Type B pancreatic cell (in vitro differentiated cells): ENCODE measurements at places on chromosomes 2 and 18.
A peak's percentile ranks its signal among the peaks of the same experiment; 100 is the strongest.

DNA sequence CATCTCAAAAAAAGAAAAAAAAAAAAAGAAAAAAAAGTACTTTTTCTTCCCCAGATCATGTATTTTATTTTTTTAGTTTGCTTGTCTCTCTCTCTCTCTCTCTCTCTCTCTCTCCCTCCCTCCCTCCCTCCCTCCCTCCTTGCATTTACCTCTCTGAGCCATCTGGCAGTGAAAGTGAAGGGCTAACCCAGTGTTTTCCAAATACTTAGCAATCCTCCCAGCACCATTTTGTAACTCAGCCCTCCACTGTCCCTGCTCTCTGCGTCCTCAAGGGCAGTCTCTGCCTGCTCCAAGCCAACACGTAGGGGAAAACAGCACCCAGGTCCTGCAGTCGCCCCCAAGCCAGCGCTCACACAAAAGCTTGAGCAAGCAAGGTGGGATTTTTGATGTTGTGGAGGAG, 19.6 kb upstream of the TEX44 start:
- no peak for DNase-seq

GRCh38 chr2:205130111-205130829, 552.0 kb upstream of the NRP2 start:
- no peak for DNase-seq

GRCh38 chr2:33371304-33372090, 105.0 kb upstream of the RASGRP3 start:
- DNase-seq: no peak

DNA sequence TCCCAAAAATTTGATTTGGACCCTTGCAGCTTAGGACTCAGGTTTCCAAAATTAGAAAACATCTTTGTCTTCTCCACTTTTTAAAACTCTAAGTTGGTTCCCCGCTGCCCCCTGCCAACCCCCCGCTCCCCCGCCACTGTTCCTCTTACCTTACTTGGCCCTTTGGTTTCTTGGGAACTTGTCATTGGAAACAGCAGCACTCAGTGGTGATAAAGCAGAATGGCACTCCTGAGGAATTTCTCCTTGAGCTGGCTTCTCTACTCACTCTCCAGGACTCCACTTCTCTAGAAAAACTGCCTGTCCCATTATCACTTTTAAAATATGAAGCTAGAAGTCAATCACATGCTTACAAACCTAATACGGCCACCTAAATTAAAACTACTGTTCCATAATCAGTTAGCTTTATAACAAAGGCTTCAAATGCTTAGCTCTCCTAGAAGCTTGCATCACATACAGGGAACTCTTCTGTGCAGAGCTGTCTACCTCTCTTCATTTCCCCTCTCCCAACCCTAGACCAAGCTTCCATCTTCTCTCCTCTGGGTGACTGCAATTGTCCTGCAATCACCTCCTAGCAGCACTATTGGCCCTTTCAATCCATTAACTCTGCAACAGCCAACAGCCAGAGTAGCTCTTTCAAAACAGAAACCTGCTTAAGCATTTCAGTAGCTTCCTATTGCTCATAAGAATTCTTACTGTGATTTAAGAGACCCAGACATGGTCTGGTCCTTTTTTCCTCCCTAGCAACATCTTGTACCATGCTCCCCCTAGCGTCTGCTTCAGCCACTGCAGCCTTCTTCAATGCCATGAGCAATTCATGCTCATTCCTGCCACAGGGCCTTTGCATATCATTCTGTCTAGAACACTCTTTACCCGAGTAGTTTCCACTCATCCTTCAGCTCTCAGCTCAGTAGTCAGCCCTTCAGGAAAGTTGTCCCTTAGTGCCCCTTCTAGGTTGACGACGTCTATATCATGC, 15.2 kb upstream of the PLEKHM3 start:
- DNase-seq: no peak

DNA sequence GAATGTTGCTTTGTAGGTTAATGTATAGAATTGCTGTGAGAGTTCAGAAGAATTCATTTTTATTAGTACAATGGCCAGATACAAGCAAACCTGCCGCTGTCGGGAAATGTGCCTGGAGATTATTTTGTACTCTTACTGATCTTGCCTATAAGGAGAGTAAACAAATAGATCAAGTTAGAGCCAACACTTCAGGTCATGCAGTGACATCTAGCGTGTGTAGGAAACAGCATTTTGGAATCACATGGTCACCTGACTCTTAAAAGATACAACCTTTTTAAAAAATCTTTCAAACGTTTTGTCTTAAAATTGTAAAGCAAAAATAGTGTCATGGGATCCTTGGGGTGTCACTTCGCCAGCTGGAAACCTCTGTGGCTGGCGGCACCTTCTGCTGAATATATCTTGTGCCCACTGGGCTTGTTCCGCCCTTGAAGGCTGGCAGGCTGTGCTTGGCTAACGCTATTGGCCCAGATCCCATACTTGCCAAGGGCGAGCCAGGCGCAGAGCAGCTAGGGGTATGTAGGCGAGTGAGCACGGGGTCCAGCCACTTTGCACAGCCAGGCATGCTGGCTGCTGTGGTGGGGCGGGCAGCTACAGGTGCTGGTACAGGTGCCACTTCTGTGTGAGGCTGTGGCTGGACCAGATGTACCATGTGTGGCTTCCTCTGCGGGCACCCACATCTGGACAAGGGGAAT, 19.5 kb upstream of the RPRM start:
- no peak for DNase-seq

DNA sequence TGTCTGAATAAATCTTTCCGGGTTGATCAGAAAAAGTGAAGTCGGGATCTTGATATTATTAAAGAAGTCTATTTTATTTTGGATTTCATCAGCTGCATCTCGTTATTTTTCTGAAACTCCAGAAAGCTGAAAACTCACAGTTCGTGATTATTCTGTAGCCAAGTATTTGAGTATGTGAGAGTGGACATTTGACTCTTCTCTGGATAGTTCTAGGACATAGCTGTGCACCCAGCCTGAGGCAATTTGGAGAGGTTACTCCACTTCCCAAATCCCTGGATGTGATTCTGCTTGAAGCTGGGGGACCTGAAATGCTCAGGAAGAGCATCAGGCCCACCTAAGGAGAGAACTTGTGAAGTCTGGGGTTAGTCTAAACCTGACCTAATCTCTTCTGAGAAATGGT, 117.6 kb upstream of the PID1 start:
- DNase-seq: no peak

DNA sequence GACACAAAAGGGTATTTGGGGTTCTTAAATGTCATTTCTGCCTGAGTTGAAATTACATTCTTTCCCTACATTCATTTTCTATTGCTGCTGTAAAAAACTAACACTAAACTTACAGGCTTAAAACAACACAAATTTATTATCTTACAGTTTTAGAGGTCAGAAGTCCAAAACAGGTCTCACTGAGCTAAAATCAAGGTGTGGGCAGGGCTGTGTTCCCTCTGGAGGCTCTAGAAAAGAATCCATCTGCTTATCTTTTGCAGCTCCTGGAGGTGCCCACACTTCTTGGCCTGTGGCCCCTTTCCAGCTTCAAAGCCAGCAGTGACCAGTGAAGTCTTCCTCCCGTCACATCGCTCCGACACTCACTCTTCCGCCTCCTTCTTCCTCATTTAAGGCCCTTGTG, 23.2 kb upstream of the SLC1A4 start:
- no peak for DNase-seq

GRCh38 chr18:47756364-47757016, 174.0 kb downstream of the SMAD2 start:
- DNase-seq: peak; percentile 76

DNA sequence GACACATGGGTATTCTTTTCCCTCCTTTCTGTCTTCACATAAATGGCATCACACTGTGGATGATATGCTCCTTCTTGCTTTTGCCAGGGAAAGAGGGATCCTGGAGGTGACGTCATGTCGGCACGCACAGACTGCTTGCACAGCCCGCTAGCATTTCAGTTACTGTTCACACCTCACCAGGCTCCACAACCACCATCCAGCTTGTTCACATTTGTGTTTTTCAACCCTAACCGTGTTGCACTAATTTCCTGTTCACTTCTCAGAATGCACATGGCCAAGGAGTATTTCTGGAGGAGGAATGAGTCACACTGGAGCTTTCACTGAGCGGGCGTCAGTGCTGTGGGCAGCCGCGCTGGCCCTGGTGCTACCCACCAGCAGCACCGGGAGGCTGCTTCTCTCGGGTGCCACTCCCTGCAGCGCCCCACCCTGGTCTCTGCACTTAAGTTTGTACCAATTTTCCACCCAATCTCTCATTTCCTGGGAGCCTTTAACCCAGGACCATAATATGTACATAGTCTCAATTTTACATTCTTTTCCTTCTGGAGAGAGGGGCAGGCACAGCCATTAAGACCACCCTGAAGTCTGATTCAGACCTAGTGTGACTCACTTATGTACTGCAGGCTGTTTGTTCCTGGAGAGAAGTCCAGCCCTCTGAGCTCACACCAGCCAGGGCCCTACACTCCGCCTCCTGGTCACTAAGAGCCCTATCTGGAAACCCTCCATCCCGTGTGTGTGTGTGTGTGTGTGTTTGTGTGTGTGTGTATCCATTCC, 65.1 kb downstream of the MBP start:
- no peak for DNase-seq

DNA sequence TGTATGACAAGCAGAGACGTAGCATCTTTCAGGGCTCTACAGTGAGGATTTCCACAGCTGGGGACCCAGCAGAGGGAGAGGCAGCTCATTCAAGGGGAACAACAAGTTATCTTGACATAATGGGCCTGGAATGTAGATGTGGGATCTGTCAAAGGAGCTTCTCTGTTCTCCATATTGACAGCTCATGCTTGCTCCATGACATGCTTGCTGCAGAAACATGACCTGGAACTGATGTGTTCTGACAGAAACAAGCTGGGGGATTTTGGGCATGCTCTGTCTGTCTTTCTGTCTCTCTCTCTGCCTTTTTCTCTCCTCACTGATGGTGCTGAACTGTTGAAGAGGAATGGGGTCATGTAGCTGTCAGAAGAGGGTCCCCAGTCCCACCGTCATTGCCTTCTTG, 79.6 kb downstream of the MMADHC start:
- DNase-seq: no peak

DNA sequence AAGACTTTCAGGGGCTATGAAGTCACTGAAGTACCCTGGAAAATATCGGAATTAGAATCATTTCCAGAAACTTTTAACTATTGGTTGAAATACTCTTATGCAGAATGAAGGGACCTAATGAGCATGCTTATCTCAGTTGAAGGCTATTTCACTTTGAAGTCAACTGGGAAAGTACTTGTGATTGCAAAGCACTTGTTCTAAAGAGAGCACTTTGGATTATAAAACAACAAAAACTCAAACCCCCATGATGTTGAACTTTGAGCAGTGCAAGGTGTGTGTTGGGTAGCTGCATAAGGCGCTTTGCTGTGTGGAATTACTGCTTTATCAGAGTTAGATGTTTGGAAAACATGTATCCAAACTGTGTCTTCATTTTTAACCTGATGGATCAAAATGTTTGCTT, 12.0 kb upstream of the MGAT5 start:
- no peak for DNase-seq

- DNase-seq: no peak
Measured at GRCh38 chr18:41972067-41972925, 17.3 kb downstream of the PIK3C3 start.

GRCh38 chr2:110755491-110756078, 23.2 kb downstream of the ACOXL start:
- no peak for DNase-seq

GRCh38 chr2:239154971-239155805, 245.6 kb downstream of the HDAC4 start:
- DNase-seq: peak; percentile 58

GRCh38 chr2:137706786-137707613, 257.3 kb upstream of the HNMT start:
- DNase-seq: no peak

- DNase-seq: no peak
Measured at GRCh38 chr2:237214030-237214675, 128.5 kb downstream of the COPS8 start.

GRCh38 chr2:220506466-220506865, 879.0 kb downstream of the SLC4A3 start:
- no peak for DNase-seq

GRCh38 chr2:224556381-224556780, 28.8 kb downstream of the CUL3 start:
- DNase-seq: no peak

- DNase-seq: no peak
Measured at GRCh38 chr18:48934723-48935432, 15.9 kb downstream of the SMAD7 start.

DNA sequence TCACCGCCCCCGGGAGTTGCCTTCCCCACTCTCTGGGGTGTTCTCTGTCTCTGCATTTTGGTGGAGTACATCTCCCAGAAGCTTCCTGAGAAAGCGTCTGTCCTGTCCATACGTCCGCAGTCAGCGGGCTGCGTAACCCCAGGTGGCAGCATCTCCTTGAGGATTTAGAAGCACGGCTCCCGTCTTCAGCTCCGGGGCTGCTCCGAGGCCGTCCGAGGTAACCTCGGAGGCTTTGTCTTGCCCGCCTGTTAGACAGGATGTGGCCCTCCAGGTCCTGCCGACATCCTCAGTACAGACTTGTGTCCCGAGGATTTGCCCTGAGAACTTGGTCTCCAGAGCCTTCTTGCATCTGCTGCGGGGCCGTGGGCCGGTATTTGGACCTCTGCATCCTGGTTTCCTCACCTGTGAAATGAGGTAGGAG, 58.4 kb downstream of the CTDP1 start:
- no peak for DNase-seq

DNA sequence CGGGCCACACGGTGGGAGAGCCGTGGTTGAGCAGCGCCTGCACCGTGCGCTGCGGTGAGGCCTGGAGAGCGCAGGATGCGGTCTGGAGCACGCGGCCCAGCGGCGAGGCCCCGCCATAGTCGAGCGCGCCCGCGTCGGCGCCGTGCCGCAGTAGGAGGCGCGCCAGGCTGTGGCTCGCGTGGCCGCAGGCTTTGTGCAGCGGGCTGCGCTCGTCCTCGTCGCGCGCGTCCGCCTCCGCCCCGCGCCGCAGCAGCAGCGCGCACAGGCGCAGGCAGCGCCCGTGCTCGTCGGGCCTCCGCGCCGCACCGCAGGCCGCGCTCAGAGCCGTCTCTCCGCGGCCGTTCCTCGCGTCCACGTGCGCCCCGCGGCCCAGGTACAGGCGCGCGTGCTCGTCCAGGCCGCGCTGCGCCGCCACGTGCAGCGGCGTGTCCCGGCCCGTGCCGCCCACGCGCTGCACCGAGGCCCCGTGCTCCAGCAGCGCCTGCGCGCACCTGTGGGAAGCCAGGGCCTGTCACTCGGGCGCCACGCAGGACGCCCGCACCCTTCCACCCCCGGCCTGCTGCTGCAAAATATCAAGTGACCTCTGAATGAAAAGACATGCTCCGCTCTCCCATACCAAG, 46.3 kb upstream of the GBX2 start:
- DNase-seq: peak; percentile 57

DNA sequence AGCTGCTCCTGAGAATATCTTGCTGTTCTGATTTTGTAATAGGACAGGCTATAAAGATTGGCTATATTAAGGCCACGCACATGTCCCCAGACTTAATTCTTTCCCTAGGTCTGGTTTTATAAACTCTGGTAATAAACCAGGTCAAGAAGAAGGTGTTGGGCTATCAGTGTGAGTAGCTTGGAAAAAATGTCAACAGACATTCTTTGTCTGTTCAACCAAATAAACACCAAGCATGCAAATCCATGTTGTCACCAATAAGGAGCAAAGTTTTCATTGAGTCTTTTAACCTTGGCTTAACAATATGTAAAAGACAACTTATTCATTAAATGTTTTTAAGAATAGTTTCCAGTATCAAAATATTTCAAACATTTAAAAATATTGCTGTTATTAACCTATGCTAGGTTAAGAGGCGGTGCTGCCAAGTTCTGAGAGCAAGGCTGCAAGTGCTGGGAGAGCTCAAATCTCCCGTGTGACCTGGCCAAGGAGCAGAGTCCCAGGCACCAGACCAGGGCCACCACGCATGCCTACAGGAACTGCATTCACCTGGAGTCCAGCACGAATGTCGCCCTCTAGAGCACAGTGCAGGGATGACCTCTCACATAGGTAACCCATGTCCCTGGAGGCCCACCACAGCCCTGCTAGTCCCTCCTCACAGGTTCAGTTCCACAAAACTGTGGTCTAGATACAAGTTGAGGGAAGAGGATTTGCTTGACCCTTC, 120.5 kb upstream of the POU3F3 start:
- no peak for DNase-seq
